Uterus (tissue), 4 donors: ENCODE measurements at places on chromosomes 5 and 9. TPM values are rescaled to one million over a fixed set of nuclear protein-coding genes. Genes with fewer than 3 reads are reported as not detected.

Gene ERCC6L2
- 28.8 TPM for total RNA-seq

Gene GRM6
- total RNA-seq = not detected

Gene CARTPT
- total RNA-seq = not detected

Gene MCC
- total RNA-seq = 50.5 TPM

Gene ITGA2
- total RNA-seq = 2.1 TPM

Gene MARCHF6
- 62.1 TPM for total RNA-seq

Gene PNPLA7
- total RNA-seq = 4.7 TPM

Gene CFAP157
- total RNA-seq = not detected

Gene FYB1
- total RNA-seq = 16.5 TPM

Gene GOLM1
- total RNA-seq = 85.4 TPM

Gene PDZD2
- 21.4 TPM for total RNA-seq

Gene VCP
- 57.6 TPM for total RNA-seq

Gene PCDHGA5
- total RNA-seq = 11.5 TPM

Gene SV2C
- total RNA-seq = not detected

Gene MEF2C
- total RNA-seq = 48.2 TPM

Gene ANKRD31
- 0.69 TPM for total RNA-seq

Gene C5orf46
- not detected for total RNA-seq

DNA sequence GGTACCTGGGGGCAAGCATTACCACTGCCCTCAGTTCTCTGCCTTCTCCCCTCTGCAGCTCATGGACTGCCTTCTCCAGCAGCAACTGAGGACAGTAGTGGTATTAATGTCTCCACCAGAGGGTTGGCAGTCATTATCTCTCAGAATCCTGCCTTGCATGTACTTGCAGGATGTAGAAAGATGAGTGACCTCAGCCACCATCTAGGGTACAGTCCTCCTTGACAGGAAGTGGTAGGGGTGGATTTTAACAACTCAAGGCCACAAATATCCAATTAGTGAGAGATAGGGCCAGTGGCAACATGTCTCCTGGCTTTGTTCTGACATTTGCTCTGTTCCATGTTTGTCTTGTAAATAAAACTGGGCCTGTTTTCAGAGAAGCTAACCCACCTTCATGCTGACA, 47.2 kb downstream of the F2R start:
- no peaks in the 10 kb centered on the region for H3K4me1 ChIP-seq
- H3K27ac ChIP-seq = no peak overlapping the region
- H3K36me3 ChIP-seq = no peaks in the 10 kb centered on the region
- H3K4me3 ChIP-seq = no peak overlapping the region
- DNase-seq = no peak

GRCh38 chr5:116951219-116951618, 376.6 kb upstream of the SEMA6A start:
- H3K27me3 ChIP-seq = no peaks in the 10 kb centered on the region
- DNase-seq = no peak
- H3K27ac ChIP-seq = no peak overlapping the region

DNA sequence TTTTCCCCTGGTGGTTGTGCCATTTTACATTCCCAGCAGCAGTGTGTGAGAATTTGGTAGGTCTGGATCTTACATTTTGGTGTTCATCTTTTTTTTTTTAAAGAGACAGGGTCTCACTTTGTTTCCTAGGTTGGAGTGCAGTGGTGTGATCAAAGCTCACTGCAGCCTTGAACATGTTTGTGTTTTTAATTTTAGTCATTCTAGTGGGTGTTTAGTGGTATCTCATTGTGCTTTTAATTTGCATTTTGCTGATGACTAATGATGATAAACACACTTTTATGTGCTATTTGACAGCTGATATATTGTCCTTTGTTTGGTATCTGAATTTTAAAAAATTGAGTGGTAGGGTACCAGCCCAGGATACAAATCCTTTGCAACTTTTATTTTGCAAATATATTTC, 53.4 kb upstream of the POMT1 start:
- H3K4me3 ChIP-seq = no peak overlapping the region
- DNase-seq = no peak
- no peaks in the 10 kb centered on the region for H3K27me3 ChIP-seq
- no peaks in the 10 kb centered on the region for H3K4me1 ChIP-seq
- H3K27ac ChIP-seq = no peak overlapping the region

DNA sequence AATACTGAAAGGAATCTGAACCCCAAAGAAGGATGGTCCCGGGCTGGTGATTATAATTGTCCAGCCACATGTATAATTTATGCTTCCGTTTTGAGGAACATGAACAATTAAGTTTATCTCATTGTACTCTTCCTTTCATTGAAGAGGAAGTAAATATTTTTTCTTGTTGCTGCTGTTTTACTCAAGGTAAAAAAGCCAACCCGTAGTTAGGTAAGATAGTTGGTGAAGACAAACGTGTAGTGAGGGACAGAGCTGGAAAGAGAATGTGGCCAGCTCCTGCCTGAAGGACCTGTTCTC, 5.1 kb downstream of the RCL1 start:
- DNase-seq = no peak
- no peaks in the 10 kb centered on the region for H3K27me3 ChIP-seq
- no peak overlapping the region for H3K4me3 ChIP-seq
- no peaks in the 10 kb centered on the region for H3K4me1 ChIP-seq
- no peaks in the 10 kb centered on the region for H3K36me3 ChIP-seq

DNA sequence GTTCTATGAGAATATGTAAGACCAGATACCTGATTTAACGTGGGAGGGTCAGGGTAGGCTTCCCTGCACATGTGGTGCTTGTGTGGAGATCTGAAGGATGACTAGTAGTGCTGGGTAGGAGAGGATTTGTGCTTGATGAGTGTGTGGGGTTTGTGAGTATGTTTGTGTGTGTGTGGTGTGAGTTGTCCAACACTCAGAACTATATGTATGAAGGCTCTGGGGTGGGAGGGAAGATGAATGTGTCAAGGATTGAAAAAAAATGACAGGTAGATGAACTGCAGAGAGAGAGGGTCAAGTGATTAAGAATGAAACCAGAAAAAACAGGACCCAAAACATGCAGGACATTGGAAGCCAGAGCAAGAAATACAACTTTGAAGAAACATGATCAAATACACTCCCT, 154.6 kb upstream of the NR3C1 start:
- no peaks in the 10 kb centered on the region for H3K4me1 ChIP-seq
- no peak overlapping the region for H3K27ac ChIP-seq
- no peaks in the 10 kb centered on the region for H3K36me3 ChIP-seq
- no peak overlapping the region for H3K4me3 ChIP-seq
- H3K27me3 ChIP-seq = no peaks in the 10 kb centered on the region
- no peak for DNase-seq

DNA sequence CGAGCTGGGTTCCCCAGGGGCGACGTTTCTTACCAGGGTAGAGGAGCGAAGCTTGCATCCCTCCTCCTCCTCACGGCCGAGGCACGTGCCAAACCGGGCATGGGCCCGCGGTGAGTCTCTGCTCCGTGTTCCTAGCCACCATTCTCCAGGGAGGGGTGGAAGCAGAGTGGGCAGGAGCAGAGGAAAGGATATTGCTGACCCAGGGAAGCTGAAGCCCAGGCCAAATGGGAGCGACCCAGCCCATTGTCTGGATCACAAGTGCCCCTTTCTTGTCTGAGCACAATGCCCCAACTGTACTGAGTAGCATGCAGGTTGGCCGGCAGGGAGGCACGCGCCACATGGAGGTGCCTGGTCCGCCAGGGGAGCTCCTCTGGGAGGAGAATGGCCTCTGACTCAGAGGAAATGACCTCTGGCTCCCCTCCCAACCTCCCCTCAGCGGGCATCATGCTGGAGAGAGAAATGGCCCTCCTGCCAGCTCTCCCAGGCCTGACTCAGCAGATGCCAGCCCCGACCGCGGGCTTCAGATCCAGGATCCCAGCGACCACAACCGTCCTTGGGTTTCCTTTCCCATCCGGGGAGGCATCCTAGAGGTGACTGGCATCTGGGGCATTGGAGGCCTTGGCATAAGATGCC, 1.1 kb downstream of the PRR7 start:
- H3K36me3 ChIP-seq = no peaks in the 10 kb centered on the region
- no peak overlapping the region for H3K27ac ChIP-seq
- H3K4me1 ChIP-seq = no peaks in the 10 kb centered on the region
- H3K27me3 ChIP-seq = no peaks in the 10 kb centered on the region
- DNase-seq = peak; percentile 41
- no peak overlapping the region for H3K4me3 ChIP-seq

DNA sequence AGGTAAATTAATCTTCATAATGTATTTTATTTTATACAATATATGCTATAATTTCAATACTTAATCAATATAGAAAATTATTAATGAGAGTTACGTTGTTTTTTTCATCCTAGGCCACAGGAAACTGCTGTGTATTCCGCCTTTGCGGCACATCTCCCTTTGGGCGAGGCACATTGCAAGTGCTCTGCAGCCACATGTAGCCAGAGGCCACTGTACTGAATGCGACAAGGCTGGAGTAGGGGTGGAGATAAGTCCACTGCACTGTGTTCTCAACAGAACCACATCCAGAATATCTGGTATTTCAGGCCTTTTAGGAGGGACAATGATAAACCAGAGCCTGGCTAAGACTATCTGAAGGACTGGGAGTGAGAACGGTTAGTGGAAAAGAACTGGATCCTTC, 134.7 kb downstream of the CRB2 start:
- H3K4me3 ChIP-seq = no peak overlapping the region
- DNase-seq = no peak
- no peak overlapping the region for H3K27ac ChIP-seq
- no peaks in the 10 kb centered on the region for H3K4me1 ChIP-seq
- H3K36me3 ChIP-seq = no peaks in the 10 kb centered on the region

DNA sequence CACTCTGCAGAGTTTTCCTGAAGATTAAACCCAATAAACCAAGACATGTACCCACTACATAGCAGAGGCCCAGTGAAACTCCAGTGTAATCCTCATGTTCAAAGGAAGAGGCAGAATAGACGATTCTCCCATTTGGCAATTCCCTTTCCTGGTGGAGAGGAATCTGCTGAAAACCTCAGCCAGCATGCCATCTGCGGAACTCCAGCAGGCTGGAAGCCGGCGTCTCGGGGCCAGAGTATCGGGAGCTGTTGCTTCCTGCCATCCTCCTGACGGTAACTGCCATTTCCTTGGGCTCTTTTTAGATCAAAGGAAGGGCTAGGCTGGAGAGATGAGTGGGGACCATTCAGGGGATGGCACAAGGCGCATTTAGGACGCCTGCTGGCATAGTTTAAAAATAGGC, 20.5 kb downstream of the NEURL1B start:
- peak overlapping the region; percentile 84 for H3K27ac ChIP-seq
- no peaks in the 10 kb centered on the region for H3K36me3 ChIP-seq
- H3K4me3 ChIP-seq = no peak overlapping the region
- no peak for DNase-seq
- peaks cover 31% of the 10 kb centered on the region for H3K4me1 ChIP-seq
- H3K27me3 ChIP-seq = no peaks in the 10 kb centered on the region

DNA sequence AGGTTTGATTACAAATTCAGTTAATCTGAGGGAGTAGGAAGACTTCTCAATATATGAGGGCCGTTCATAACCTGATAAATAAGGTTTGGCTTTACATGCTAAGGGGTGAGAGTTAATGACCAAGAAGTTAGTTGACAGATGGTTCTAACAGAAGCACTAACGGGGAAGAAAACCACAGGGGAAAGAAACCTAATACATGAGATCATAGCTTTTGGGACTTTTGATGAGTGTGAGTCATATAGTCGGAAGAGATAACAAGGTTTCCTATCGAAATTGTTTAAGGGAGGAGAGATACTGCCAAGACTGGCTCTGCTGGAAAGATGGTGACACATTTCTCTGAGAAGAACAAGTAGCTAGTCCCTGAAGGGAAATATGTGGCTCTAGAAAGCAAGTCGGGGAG, 140.1 kb downstream of the COX7C start:
- H3K4me1 ChIP-seq = no peaks in the 10 kb centered on the region
- H3K27ac ChIP-seq = no peak overlapping the region
- no peaks in the 10 kb centered on the region for H3K27me3 ChIP-seq
- DNase-seq = no peak
- H3K4me3 ChIP-seq = no peak overlapping the region
- H3K36me3 ChIP-seq = no peaks in the 10 kb centered on the region

- no peak overlapping the region for H3K27ac ChIP-seq
- no peaks in the 10 kb centered on the region for H3K36me3 ChIP-seq
- DNase-seq = no peak
- H3K4me3 ChIP-seq = no peak overlapping the region
- no peaks in the 10 kb centered on the region for H3K4me1 ChIP-seq
These were observed 1.1 kb upstream of the DCANP1 start for GRCh38 chr5:135448071-135448739.

DNA sequence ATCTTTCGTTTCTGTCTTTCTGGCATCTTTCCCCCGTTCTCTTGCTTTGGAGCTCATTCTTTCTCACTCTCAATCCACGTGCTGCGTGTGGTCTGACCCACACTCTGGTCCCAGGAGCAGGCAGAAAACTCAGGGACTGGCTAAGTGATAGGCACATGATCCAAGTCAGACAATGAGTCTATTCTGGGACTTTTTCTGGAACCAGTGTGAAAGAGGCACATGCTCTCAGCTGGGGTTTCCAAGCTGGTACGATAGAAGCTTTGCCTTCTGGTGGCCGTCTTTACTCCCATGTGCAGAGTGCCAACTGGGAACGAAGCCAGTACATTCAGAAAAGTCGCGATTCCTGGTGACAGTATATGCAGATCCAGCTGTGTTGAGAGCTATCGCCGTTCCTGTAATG, 94.4 kb downstream of the PDZD2 start:
- DNase-seq = no peak
- H3K4me1 ChIP-seq = no peaks in the 10 kb centered on the region
- H3K27ac ChIP-seq = no peak overlapping the region
- H3K36me3 ChIP-seq = no peaks in the 10 kb centered on the region
- no peaks in the 10 kb centered on the region for H3K27me3 ChIP-seq

GRCh38 chr9:91150998-91151717, 210.6 kb downstream of the AUH start:
- no peak for DNase-seq
- no peaks in the 10 kb centered on the region for H3K27me3 ChIP-seq
- H3K27ac ChIP-seq = peak overlapping the region; percentile 70
- no peaks in the 10 kb centered on the region for H3K4me1 ChIP-seq

GRCh38 chr5:148910686-148911361, 84.4 kb downstream of the ADRB2 start:
- no peaks in the 10 kb centered on the region for H3K4me1 ChIP-seq
- no peaks in the 10 kb centered on the region for H3K27me3 ChIP-seq
- no peaks in the 10 kb centered on the region for H3K36me3 ChIP-seq
- no peak for DNase-seq
- H3K4me3 ChIP-seq = no peak overlapping the region

DNA sequence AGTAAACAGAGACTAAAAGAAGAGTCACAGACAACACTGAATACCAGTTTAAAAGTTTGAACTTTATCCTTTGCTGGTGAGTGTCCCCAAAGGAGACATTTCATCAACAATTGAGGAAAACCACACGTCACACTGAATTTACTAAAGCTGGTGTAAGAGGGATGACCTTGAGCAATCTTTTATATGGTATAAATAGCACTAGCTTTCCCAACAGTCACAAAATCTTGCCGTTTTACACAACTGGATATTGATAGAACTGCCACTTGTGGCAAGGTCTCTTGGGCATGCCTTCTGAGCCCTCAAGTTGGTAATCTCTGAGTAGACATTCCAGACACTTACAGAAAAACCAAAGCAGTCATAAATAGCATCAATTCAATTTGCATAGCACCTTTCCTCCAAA, 311.5 kb upstream of the TARS1 start:
- H3K27me3 ChIP-seq = no peaks in the 10 kb centered on the region
- no peak overlapping the region for H3K27ac ChIP-seq
- no peak overlapping the region for H3K4me3 ChIP-seq
- no peaks in the 10 kb centered on the region for H3K4me1 ChIP-seq

GRCh38 chr9:107228496-107229039, 54.5 kb upstream of the RAD23B start:
- H3K4me1 ChIP-seq = no peaks in the 10 kb centered on the region
- no peak overlapping the region for H3K27ac ChIP-seq
- H3K36me3 ChIP-seq = no peaks in the 10 kb centered on the region

GRCh38 chr5:52672459-52672858, 115.3 kb upstream of the ITGA1 start:
- no peaks in the 10 kb centered on the region for H3K4me1 ChIP-seq
- H3K27ac ChIP-seq = no peak overlapping the region
- DNase-seq = no peak
- no peaks in the 10 kb centered on the region for H3K36me3 ChIP-seq
- H3K4me3 ChIP-seq = no peak overlapping the region
